Naive B cell (primary cell): ENCODE measurements at places on chromosomes 16 and 17. TPM values are rescaled to one million over a fixed set of nuclear protein-coding genes. Genes with fewer than 3 reads are reported as not detected.

Gene PVALEF
- polyA plus RNA-seq, result not detected

Gene PLCG2
- 65.1 TPM for polyA plus RNA-seq

Gene DOC2A
- polyA plus RNA-seq, result not detected

Gene CCL11
- not detected for polyA plus RNA-seq

Gene KCNJ18
- not detected for polyA plus RNA-seq

Gene GAST
- not detected for polyA plus RNA-seq

Gene LGALS9B
- not detected for polyA plus RNA-seq

Gene WFDC1
- polyA plus RNA-seq, result not detected

Gene ZP2
- not detected for polyA plus RNA-seq

Gene HBQ1
- not detected for polyA plus RNA-seq

Gene TBC1D3H
- not detected for polyA plus RNA-seq

Gene PLXDC1
- polyA plus RNA-seq, result not detected

Gene SBK1
- 0.22 TPM for polyA plus RNA-seq

Gene SDR42E2
- polyA plus RNA-seq, result 0.24 TPM

Gene C16orf74
- 158 TPM for polyA plus RNA-seq

Gene P2RX5
- 731 TPM for polyA plus RNA-seq
